Renal pelvis (tissue), 12 donors: ENCODE measurements at places on chromosomes 1 and 21.

GRCh38 chr1:163202833-163203451 lies at the start of gene RGS5:
Gene RGS5 (minus strand): TSS chr1:163202916. CDS start chr1:163202835, 81 bp downstream.
- DNase-seq, result no peak

DNA sequence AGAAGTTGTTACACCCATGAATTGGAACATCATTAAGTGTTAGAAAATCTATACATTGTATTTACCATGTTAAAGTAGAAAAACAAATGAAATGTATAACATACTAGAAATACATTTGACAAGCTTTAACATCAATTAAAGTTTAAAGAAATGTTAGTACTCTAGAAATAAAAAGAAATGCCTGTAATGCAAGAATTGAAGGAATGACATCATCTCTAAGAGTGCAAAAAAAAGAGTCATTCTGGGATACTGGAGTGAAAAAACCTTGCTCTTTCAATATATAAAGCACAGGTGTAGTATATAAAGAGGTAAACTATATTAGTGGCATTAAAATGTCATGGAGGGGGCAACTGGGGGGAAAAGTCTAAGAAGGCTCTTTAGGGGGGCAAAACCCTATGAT lies 210.8 kb upstream of the PLD5 start:
- no peak for DNase-seq

DNA sequence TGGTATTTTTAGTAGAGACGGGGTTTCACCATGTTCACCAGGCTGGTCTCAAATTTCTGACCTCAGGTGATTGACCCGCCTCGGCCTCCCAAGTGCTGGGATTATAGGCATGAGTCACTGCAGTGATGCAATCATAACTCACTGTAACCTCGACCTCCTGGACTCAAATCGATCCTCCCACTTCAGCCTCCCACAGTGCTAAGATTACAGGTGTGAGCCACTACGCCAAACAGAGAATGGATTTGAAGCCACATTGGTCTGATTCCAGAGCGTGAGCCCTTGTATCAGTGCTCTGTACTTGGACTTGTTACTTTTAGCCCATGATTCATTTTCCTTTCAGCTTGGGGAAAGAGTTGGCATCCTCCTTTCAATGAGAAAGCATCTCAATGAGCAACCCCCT lies 14.9 kb upstream of the ZNF683 start:
- DNase-seq, result no peak

GRCh38 chr1:118258975-118259374 lies 73.9 kb upstream of the SPAG17 start:
- no peak for DNase-seq

GRCh38 chr1:33602271-33602670 lies 129.8 kb downstream of the ZSCAN20 start:
- DNase-seq, result no peak

DNA sequence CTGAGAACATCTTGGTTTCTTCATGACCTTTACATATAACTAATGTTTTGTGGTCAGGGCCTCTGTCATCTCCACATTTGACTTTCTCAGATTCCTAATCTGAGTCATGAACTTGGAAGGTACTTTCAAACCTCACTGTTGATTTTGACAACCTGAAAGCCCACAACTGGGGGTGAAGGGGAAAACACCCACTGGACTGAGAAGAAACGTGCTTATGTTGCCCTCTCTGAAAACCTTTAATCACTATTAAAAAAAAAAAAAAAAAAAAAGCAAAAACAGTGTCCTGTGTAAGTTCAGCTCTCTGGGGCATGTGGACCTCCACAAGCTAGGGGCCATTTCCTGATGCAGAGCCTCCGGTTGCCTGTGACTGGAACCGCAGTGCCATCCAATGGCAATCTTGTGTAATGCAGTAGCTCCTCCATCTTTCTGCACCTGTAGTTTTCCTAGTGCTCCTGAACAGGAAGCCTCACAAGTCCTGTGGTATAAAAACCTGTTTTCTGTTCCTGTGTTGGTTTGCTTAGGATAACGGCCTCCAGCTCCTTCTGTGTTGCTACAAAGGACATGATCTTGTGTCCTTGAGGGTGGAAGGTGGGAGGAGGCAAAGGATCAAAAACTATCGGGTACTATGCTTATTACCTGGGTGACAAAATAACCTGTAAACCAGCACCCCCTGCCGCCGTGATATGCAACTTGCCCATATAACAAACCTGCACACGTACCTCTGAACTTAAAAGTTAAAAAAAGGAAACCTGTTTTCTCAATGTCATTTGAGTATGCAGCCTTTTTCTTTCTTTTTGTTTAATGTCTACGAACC lies 124.5 kb downstream of the ZNF648 start:
- DNase-seq, result peak; percentile 61
